ENCODE measurements at places on chromosomes 6 and 20.

DNA sequence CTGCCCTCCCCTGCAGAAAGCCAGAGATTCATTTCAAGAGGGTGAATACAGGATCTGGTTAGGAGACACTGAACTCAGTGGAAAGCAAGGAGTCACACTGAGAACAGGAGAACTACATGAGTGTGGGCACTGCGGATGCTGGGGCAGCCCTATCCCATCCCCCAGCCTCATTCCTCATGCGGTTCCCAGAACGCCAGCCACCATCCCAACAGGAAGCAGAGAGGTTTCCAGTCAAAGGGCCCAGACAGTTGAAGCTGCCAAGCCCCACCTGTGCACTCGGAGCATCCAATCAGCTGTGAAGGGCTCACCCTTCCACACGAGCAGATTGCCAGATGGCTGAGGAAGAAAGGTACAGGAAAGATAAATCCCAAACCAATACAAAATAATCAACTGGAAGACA is 50.7 kb upstream of the PRND start:
- DNase-seq = no peak

- DNase-seq = no peak
Measured at GRCh38 chr6:143694560-143694959, 16.8 kb downstream of the PHACTR2 start.

GRCh38 chr20:31602431-31602778 is 2.7 kb upstream of the ID1 start:
- no peak for DNase-seq

DNA sequence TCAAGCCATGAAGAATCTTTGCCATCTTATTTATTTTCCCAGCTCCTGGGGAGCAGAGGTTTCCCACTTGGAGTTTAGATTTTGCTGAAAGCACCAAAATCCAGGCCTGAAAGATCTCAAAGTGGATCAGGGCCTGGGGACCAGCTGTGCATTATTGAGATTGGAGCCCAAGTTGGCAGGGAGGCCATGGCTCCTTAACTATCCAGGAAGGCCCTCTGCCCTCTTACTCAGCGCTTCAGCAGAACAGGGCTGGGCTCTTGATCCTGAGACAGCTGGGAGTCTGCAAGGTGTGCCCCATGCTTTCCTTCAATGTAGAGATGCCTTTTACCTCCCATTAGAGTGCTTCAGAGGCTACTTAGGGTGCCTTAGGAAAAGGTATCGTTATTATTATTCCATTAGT is 24.6 kb downstream of the FOXO3 start:
- DNase-seq = no peak

DNA sequence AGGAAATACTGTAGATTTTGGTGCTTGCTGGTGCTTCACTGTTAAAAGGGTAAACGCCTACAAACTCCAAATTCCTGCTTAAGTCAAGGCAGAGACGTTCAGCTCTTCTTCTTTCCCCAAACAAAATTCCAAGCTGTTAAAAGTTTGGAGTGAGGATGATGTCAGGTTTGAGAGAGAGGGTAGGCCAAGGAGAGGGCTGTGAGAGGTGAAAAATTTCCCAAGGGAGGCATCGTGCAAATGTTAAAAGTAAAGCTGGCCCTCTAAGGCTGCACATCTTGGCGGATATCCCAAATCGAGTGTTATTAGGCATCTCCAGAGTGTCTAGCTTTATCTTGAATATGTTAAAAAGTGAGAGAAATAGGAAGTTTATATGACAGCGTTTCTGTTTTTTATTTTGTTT is 651.8 kb downstream of the QKI start:
- no peak for DNase-seq

DNA sequence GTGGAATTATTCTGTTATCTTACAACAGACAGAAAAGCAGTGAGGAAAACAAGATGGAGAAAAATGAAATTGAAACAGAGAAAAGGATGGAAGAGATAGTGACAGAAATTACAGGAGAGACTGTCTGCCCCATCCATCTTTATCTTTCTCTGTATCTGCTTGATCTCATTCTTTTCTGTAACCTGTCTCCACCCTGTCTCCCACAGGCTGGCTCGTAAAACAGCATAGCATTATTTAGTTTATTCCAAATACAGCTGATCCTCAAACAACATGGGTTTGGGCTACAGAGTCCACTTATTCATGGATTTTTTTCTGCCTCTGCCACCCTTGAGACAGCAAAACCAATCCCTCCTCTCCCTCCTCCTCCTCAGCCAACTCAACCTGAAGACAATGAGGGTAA is 482.3 kb upstream of the JARID2 start:
- no peak for DNase-seq

DNA sequence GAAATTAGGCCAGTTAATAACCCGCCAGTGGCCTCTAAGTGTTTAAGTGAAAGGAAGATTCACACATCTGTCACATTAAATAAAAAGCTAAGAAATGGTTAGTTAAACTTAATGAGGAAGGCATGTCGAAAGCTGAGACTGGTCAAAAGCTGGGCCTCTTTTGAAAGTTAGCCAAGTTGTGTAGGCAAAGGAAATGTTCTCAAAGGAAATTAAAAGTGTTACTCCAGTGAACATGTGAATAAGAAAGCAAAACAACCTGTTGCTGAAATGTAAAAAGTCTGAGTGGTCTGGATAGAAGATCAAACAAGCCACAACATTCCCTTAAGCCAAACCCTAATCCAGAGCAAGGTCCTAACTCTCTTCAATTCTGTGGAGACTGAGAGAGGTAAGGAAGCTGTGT is 10.9 kb upstream of the MTRF1L start:
- DNase-seq = no peak

- DNase-seq = no peak
Measured at GRCh38 chr6:48641544-48641943, 530.5 kb upstream of the PTCHD4 start.

- DNase-seq = no peak
Measured at GRCh38 chr20:36408219-36408618, 102.1 kb downstream of the DLGAP4 start.

GRCh38 chr20:48049171-48049570 is 263.9 kb upstream of the SULF2 start:
- DNase-seq = no peak
